H54 (cell line): ENCODE measurements at places on chromosomes 16 and 17.

- no peak for DNase-seq
Measured at GRCh38 chr17:78805301-78805700, 23.2 kb upstream of the CYTH1 start.

- no peak for DNase-seq
Measured at GRCh38 chr16:19876501-19877059, 8.1 kb downstream of the GPRC5B start.

DNA sequence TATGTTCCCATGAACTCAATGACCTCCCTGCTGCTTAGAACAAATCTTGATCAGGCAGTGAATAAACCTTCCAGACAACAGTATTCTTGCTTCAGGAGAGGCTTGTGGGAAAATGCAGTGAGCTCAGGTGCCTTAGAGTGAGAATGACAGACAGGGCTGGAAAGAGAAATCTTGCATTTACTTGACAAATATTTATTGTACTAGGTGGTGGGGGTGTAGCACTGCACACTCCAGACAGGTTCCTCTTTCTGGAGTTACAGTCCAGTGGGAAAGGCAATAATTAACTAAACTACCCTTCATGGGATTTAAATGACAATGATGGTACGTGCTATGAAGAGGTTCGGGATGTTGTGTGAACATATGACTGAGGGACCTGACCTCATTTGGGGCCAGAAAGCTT is 182.9 kb downstream of the SHISA9 start:
- DNase-seq, result no peak

DNA sequence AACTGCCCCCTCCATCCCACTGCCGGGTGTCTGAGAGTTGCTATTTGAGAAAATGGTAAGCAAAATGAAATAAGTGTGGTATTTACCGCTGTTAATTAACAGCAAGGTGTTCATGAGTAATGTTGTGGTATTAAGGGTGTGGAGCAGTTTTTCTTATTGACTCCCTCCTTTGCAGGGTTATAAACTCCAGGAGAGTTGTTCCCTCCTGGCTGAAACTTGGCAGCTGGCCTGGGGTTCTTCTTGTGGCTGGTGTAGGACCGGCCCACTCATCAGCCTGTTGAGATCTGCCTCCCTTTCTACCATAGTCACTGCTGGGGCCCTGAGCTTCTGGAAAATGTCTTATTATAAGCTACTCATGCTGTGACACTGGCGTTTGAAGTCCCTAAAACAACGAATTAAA is 128.6 kb downstream of the SOX9 start:
- DNase-seq, result no peak

DNA sequence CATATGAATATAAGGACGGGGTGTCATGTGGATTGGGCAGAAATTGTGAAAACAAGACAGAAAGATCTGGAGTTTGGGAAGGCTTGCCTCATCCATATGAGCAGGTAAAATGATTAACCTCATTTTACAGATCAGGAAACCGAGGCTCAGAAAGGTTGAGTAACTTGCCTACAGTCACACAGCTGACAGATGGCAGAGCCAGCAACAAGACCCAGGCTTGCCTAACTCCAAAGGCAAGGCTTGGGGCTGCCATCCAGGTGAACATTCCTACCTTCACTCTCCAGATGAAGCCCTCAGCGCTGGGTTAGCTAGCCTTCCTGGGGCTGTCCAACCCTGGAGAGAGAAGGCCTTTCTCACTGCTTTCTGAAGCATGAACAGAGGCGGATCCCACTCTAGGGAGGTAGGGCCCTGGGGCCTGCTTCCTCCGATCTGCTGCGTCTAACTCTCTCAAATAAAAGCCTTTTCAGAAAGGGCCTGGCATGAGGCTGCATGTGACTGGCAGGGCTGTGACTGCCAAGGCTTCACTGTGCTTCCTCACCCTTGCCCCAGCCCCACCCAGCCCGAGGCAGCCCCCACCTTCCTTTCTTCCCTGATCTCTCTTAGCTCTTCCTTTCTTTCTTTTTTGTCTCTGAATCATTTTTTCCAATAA is 107.8 kb downstream of the GNAO1 start:
- DNase-seq, result no peak

GRCh38 chr17:279331-279730 is 73.3 kb downstream of the RPH3AL start:
- no peak for DNase-seq

DNA sequence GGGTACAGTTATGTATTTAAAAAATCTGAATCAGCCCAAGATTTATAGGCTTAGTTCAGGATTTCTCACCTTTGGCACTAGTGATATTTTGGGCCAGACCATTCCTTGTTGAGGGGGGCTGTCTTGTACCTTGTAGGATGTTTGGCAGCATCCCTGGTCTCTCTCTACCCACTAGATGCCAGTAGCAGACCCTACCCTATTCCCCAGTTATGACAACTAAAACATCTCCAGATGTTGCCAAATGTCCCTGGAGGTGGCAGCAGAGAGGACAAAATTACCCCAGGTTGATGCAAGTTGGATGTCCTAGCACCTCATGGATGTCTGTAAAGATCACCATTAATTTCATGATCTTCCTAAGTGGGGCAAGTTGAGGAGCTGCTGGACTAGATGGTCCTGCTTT is 45.8 kb downstream of the SYT17 start:
- DNase-seq, result no peak

GRCh38 chr17:34257299-34257985 is 2.4 kb downstream of the CCL2 start:
- no peak for DNase-seq

GRCh38 chr17:75861927-75862317 is 6.8 kb upstream of the WBP2 start:
- no peak for DNase-seq

GRCh38 chr17:53749178-53749577 is 73.5 kb upstream of the KIF2B start:
- DNase-seq, result peak; percentile 57

DNA sequence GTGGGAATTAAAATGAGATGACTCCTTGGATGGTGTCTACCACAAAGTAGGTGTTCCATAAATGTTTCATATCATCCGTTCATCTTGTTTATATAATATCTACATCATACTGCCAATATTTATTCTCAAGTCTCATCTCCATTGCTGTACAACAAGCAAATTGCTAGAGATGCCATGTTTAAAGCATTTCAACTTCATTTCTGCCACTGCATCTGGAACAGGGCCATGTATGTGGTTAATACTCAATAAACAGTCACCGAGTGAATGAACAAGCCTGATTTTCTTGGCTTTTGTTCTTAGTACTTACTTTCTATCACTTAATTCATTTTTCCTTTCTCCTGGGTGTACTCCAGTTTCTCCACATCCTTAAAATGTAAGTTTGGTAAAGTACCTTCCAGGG is 107.6 kb downstream of the KCNJ2 start:
- DNase-seq, result no peak

GRCh38 chr17:28487881-28488532 is 14.6 kb downstream of the SLC13A2 start:
- DNase-seq, result no peak

DNA sequence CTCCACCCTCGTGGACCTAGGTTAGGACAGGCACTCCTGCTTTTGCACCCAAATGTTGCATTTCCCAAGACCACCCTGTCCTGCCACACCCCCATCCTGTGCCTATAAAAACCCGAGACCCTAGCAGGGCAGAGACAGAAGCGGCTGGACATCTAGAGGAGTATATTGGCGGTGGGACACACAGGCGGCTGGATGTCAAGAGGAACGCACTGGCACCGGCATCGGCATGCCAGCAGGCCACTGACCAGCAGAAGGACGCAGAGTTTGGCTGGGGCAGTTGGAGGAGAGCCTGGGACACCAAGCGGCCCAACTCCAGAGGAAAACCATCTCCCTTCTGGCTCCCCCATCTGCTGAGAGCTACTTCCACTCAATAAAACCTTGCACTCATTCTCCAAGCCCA is 14.7 kb upstream of the WFIKKN2 start:
- no peak for DNase-seq

DNA sequence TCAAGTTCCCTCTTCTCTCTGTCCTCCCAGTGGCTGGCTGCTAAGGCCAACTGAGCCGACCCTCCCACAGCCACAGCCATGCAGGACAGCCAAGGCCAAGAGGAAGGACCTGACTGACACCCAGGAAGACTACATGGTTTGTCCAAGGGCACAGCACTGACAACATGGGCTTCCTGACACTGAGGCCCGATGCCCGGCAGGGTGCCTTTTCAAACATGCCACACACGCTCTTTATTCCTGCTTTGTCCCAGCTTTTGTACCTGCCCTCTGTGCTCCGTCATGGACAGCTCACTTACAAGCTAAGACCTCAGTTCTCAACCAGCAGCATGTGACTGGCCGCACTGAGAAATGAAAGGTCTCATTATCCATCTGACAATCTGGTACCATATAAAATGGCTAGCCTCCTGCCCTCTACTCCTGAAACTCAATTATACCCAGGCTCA is 45.8 kb downstream of the TEX2 start:
- no peak for DNase-seq

GRCh38 chr16:79077346-79077745 is 523.2 kb downstream of the MAF start:
- DNase-seq, result no peak

- no peak for DNase-seq
Measured at GRCh38 chr17:72205357-72205756, 84.5 kb downstream of the SOX9 start.

GRCh38 chr16:30721606-30722005 is 22.6 kb downstream of the SRCAP start:
- DNase-seq, result no peak

DNA sequence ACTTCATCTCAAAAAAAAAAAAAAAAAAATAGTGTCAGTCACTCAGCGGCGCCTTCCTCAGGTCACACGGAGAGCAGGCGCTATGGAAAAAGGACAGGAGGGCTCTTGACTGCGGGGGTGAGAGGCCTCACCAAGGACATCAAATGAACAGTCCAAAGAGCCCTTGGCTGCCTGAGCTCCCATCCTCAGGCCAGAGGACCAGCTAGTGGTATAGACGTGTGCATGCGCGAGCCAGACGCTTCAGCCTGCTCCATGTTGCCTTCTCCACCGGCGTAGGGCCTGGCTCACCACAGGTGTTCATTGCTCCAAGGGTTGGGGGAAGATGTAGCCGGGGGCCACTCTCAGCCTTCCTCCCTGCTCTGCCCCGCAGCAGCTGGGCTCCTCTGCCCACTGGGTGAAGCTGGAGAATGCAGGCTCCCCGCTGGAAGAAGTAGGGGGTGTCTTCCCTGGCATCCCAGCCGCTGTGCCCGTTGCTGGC is 65.8 kb upstream of the PLCG2 start:
- DNase-seq, result no peak

- DNase-seq, result no peak
Measured at GRCh38 chr16:79713609-79714309, 113.2 kb upstream of the MAF start.

GRCh38 chr16:82070656-82071369 is 35.8 kb downstream of the HSD17B2 start:
- peak; percentile 21 for DNase-seq

DNA sequence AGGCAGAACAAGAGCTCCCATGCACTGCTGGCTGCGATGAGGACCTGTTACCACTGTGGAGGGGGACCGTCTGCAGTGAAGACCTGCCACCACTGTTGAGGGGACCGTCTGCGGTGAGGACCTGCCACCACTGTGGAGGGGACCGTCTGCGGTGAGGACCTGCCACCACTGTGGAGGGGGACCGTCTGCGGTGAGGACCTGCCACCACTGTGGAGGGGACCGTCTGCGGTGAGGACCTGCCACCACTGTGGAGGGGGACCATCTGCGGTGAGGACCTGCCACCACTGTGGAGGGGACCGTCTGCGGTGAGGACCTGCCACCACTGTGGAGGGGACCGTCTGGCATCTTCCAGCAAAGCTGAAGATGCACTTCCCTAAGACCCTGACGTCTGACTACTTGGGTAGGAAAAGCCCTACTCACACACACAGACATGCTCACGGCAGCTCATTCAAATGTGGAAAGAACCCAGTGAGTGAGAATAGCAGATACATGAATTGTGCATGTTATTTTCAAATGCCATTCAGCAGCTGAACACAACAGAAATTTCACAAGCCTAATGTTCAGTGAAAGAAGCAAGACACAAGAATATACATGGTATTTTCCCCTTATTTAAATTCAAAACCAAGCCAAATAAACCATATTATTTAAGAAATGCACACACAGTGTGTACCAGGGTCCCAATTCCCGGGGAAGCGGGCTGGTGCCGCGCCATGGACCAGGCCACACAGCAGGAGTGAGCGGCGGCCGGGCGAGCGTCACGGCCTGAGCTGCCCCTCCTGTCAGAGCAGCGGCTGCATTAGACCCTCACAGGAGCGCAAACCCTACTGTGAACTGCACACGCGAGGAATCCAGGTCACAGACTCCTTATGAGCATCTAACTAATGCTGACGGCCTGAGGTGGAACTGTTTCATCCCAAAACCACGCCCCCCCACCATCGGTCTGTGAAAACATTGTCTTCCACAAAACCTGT is 64.2 kb upstream of the METRNL start:
- DNase-seq, result no peak

DNA sequence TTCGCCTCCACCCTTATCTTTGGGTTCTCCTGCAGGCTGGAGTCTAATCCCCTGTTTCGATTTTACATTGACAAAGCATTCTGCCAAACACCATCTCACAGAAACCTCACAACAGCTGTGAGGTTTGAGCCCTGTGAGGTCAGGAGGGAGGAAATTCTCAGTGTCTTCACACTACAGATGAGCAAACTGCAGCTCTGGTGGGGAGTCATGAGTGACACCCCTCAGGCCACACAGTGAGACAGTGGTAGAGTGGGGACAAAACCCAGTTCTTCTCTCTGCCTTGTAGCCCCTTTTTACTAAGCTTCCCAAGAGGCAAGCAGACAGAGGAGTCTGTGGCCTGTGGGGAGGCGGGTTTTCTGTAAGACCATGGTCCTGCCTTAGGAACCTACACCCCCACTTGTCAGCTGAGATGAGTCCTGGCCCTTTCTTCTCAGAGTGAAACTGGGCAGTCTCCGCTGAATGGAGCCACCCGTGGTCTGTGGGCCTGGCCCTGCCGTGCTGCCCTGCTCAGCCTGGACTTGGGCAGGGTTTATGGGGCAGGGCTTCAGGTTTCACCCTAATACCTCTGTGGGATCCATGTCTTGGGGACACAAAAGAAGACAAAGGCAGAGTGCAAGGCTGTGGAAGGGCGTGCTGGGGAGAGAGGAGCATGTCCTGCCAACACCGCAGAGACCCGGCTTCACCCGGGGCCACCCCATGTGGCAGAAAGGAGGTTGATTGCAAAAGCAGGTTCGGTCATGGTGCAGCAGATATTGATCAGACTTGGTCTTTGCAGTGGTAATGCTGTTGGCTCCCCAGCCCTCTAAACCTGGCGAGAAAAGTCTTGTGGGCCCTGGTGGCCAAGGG is 59.0 kb downstream of the ABR start:
- no peak for DNase-seq

DNA sequence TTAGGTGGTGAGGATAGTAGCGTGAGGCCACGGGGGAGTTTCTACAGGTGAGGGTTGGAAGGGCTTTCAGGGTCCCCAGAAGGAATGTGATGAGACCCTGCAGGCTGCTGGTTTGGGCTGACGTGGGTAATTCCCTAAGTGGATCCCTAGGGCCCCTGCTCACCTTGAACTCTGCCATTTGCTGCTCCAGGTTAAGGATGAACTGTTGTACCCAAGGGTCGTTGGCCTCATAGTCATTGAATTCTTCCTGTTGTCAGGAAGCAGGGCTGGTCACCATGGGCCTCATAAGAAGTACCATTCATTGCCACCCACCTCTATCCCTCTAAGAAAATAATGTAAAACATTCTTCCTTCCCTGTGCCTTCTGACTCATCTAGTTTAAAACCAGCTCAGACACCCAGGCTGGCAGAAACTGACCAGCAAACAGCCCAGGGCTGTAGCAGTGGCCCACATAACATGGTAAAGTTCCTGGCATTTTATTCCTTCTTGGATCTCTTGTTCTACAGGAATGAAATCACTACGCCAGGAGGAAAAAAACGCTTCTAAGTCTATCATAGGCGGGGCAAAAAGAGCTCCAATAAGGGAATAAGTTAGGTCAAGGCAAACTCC is 27.6 kb downstream of the FCSK start:
- DNase-seq, result peak; percentile 70
